Fibroblast of skin of back (primary cell): ENCODE measurements at places on chromosomes 1 and 21.
A peak's percentile ranks its signal among the peaks of the same experiment; 100 is the strongest.

- no peak for DNase-seq
Measured at GRCh38 chr1:8965121-8965820, 19.6 kb downstream of the CA6 start.

DNA sequence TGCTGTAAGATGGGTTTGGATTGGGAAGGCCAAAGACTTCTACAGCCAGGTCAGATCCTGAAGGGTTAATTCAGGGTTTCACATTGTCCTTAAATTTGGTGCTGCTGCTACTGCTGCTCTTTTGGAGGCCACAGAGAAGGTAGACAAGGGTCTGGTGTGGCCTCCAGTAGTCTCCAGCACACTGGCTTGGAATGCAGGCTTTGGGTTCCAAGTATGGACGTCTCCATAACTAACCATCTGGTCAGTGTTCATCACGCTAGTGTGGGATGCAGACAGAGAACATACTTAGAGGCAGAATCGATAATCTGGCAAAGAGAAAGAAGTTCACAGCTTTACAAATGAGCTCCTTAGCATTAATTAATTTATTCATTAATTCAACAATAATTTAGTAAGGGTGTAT is 154.1 kb downstream of the ZBTB18 start:
- DNase-seq = peak; percentile 16

DNA sequence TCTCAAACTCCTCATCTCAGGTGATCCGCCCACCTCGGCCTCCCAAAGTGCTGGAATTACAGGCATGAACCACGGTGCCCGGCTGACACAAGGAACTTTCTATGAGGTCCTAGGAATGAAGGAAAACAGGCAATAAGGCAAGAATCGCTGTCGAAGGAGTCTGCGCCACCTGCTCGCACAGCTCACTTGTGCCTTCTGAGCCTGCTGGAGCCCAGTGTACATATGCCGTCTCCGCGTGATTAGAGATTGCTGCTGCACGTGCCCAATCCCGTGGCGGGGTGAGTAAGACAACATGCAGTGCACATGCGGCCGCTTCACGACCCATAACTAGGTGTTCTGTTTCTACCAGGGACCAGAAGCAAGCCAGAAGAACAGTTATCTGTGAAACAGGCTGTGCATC is 24.3 kb downstream of the H3-3A start:
- no peak for DNase-seq

DNA sequence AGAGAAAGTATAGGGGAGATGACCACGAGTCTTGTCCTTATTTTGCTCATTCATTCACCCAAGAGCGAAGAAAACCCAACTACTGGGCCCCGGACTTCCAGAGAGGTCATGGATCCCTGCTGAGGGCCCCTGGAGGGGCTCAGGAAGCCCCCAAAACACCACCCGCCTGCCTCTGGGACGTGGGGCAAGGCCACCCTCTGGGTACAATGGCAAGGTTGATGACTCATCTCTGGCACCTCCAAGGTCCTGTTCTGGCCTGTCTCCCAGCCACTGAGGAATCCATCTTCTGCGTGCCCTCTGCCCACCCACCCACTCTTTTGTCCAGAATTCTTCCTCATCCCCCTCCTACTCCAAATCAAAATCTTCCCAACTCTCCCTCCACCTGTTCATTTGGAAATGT is 21.3 kb upstream of the PRDM15 start:
- DNase-seq = no peak

DNA sequence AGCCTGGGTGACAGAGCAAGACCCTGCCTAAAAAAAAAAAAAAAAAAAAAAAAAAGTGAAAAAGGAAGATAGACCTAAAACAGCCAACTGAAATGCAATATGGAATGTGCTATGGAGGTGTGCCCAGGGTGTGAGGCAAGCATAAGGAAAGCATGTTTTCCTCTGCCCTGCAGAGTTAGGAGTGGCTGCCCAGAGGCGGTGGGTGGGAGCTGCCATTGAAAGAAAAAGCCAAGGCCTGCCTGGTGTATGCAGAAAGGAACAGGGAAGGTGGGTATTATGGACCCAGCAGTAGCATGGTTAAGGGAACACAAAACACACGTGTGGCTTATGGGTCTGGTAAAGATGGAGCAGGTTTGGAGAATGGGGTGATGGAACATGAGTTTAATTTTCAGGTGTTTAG is 8.9 kb downstream of the CD244 start:
- no peak for DNase-seq

DNA sequence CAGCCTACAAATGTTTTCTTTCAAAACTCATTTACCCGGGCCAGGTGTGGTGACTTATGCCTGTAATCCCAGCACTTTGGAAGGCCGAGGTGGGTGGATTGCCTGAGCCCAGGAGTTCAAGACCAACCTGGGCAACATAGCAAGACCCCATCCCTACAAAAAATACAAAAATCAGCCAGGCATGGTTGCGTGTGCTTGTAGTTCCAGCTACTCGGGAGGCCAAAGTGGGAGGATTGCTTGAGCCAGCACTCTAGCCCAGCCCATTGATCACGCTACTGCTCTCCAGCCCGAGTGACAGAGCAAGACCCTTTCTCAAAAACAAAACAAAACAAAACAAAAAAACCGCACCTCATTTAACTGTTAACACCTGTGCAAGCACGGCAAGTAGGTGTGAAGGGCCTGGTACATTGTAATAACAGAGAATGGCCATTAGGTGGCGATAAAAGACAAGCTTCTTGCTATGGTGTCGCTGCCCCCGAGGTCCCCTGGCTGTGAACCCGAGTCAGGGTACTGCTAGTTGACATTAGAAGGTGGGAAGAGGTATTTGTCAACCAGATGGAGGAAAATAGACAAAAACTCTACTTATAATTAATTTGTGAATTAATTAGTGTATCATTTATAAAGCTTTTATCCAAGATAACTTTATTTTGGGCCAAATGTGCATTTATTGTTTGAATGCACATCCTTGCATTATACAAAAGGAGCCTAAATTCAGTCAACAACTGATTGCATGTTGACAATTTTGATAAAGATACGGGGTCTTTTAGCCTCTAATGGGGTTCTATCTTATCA is 66.5 kb downstream of the SH3BGR start:
- DNase-seq = peak; percentile 52

DNA sequence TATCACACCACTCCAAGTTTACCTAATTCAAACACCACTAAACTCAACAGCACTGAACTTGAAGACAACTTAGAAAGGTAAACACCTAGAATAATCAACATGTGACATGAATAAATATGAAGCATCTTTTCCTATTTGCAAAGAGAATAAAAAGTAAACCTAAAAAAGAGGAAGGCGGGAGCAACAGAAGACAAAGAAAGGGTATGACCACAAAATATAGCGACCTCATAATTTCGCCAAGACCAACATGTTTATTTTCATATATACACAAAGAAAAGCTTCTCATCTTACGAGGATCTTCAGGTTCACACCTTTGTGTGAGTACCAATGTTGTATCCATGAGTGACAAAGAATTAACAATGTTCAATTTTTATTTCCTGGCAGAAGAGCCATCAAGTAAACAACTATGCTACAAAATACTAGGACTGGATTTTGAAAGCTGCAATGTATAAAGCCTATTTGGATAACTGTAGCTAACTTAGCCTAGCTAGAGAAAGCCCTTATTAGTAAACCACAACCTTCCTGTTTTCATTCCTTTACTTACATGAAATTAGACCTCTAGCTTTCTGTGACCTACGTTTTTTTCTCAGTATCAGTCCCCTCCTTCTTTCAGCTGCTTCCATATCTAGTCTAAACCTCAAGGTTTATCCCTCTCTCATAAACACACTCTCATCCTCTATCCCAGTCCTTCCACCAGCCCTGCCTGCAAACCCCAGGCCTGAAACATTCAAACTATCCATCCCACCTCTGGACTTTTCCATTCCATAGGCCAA is 21.3 kb upstream of the PHTF1 start:
- no peak for DNase-seq

DNA sequence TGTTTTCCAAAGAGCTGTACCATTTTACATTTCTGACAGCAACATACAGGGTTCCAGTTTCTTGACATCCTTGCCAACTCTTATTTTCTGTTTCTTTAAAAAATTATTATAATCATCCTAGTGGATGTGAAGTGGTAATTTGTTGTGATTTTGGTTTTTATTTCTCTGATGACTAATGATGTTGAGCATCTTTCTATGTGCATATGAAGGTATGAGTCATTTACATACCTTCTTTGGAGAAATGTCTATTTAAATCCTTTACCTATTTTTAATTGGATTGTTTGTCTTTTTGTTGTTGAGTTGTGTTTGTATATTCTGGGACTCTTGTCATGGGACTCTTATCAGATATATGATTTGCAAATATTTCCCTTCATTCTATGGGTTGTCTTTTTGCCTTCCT is 20.8 kb upstream of the MPC2 start:
- no peak for DNase-seq

DNA sequence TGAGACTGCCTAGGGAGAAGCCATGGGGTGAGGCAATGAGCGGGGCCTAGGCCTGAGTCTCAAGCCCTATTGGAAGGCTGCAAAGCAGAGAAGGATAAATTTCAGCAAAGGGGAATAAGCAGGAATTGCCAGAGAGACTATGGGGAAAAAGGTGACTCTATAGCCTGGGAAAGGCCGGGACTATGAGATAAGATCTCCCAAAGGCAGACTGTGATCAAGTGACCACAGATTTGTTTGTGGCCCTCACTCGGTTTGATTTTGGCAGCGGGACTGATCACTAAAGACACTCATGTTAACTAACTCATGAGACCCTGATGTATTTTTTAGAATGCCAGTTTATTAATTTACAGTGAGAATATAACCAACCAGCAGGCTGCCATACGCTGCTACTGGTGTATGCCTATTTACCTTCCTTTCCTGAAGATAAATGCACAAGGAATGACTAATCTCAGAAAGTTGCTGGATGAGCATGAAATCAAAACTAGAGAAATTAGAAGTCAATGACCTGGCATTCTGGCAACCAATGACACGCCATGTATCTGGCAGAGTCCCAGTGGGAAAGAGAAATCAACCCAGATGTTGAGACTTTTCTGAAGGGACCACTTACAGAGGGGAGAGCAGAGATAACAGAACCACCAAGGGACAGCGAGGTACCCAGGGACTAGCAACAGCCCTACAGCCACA is 4.3 kb downstream of the HSF2BP start:
- peak; percentile 50 for DNase-seq

DNA sequence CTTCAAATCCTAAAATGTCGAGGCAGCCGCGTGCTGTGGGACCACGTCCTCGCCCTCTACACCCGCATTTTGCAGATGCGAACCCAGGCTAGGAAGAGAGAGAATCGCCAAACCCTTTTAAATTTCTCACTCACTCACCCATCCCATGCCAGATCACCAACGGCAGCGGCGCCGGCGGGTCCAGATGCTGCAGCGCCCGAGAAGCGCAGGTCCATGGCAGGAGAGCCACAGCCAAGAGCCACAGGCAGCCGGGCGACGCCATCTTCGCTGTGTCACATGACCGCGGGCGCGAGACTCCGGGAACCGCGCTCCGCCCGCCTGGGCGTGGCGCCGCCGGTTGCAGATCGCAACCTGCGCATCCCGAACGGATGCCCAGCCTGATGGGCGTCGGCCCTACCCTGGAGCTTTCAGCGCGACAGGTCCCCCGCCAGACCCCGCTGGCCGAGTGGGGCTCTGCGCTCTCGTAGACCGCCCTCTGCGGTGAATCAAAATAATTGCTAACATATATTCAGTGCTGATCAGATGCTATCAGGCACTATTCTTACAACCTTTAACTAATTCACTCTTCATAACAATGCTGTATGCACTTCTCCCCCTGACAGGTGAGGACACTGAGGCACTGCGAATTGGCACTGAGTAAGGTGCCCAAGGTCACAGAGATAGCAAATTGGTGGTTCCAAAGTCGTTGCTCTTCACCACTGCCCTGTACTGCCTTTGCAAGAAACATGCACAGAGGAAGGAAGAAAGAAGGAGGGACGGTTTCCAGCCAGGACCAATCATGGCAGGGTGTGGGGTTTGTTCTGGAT is at the start of gene PPT1:
PPT1 (minus strand) TSS at position 276 of the 806 bp plus-strand sequence; CDS start at position 262, 14 bp downstream.
- DNase-seq = peak; percentile 72

DNA sequence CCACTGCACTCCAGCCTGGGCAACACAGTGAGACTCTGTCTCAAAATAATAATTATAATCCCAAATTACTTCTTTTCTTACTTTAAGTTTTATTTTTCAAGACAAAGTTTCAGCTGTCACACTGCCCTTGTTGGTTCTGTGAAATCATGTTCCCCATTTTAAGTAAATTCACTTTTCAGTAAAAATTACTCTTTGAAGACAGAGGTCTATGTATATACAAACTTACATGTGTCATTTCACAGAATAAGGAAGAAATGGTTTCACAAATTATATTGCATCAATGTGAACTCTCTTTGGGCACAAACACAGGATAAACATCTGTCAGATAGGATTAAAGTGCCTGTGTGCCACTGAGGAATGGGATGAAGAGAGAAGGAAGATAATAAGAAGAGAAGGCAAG is 33.1 kb upstream of the ETS2 start:
- DNase-seq = no peak

DNA sequence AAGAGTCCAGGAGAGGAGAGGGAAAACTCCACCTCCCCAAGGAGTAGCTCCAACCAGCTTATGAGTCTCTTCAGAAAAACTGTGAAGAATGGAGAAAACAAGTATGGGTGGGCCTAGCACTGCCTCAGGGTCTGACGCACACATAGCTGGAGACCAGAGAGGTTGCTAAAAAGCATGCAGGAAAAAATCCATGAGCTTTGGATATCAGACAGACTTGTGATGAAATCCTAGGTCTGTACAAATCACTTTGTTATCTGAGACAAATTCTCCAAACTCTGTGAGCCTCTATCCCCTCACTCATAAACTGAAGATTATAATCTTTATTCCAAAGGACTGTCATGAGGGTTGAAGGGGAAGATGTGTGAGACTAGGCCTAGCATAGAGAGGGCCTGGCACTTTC is 141.5 kb upstream of the FGGY start:
- DNase-seq = no peak

DNA sequence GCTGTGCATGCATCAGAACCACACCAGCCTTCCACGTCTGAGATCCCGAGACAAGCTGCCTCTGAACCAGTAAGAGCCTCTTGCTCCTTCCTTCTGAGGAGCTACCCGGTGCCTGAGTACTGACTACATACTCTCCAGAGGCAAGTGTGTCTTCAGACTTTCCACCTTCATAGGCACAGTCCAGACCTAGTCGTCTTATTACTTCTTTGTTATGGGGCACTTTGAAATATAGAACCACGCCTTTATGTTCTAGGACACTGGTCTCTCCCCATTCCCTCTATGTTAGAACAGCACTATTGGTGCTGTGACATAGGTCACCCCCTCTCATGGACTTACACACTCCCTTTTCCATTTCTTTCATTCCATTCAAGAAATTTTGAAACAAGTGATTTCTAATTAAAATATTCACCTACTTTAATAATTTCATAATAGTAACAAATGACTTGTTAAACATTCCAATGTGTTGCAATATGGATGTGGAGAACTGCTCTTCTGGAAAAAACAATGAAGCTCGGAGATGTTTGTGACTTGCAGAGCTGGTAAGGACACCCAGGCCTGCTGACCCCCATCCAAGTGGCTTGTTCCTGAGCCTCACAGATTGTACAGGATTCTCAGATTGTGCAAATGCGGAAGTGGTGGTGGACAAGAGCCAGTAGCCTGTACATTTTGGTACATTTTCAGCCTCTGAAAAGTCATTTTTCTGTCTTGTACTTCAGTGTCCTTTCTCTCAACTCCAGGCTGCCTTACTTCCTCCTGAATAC is 76.1 kb upstream of the SIPA1L2 start:
- DNase-seq = no peak
